ENCODE measurements at places on chromosomes 4 and X.

DNA sequence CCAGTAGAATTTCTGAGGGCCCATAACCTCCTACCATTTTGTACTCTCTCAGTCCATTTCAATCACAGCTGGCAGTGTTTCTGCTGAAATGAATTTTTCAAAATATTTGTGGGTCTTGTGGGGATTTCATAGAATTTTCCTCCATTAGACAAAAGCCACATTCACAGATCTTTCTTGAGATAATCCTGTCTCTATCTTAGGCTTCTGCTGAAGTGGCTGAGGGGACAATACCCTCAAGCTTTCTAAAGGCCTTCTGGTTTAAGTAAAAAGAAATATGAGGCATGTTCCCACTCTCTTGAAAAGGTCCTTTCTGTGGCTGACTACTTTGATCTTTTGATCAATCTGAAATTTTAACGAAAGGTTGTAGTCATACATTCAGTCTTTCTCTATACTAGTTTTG is 1930.0 kb upstream of the AGA start:
- no peak for DNase-seq

DNA sequence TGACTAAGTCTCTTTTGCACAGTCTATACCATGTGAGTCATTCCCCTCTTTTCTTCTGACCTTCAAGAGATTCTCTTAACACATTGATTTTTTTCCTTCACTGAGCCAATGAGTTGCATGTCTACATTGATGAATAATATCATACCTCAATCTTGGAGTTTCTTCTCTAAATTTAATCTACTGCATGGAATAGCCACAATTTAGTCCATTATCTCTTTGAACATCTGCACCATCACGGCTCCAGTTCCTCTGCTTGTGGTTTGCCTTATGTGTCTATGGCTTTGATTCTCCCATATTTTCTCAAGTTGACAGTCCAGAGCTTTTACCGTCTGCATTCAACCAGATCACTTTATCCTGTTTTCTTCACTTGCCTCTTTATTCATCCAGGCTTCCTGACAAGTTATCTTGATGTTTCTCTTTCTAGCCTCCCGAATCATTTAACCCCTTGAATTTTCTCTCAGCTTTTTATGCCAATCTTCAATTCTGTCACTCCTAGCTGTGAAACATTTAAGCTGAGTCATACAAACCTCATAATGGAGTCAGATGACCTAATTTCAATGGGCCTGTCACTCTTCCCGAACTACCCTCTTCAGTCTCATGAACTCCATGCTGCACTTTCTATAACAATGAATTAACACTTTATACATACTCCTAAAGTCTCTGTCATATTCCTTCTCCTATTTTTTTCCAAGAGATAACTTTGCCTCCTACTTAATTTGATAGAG is 222.3 kb downstream of the CPE start:
- DNase-seq: no peak

DNA sequence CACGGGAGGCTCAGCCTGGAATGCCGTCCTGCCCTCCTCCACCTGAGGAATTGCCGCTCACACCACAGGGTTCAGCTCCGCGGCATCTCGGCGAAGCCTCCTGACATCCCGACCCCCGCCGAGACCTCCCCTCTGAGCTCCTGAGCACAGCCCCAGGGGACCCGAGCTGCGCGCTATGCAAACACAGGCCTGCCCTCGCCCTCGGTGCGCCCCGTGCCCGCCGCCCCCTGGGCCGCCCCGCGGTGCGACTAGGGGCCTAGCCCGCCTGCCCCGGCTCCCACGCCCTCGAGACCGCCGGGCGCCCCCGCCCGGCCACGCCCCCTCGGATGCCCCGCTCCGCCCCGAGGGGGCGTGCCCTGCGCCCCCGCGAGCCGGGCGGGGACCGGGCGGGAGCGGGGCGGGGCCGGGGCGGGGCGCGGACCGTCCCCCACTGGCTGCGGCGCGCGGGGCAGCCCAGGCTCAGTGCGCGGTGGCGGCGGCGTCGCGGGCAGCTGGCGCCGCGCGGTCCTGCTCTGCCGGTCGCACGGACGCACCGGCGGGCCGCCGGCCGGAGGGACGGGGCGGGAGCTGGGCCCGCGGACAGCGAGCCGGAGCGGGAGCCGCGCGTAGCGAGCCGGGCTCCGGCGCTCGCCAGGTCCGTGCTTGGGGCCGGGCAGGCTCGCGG is at the start of gene FGFR3:
TSS of gene FGFR3 (plus strand) at position 462 of the 664 bp plus-strand sequence. CDS start 642 bp downstream, outside the sequence.
- DNase-seq: peak; percentile 19

DNA sequence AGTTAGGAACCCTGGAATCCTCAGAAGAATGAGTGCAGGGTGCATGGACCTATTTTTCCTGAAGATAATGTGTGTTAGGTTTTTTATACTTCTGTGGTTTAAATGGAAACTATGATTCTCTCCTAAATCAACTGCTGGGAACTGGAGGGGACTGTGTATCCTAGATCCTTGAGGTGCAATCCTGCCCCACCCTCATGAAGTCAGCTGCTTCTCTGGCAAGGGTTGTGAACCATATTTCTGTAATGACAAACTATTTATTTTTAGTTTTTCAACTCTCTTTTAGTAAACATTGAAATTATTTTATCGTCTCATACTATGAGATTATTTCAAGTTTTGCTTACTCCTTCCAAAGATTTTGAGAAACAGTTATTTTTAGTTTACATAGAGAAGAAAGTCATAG is 25.8 kb upstream of the VEGFC start:
- no peak for DNase-seq

DNA sequence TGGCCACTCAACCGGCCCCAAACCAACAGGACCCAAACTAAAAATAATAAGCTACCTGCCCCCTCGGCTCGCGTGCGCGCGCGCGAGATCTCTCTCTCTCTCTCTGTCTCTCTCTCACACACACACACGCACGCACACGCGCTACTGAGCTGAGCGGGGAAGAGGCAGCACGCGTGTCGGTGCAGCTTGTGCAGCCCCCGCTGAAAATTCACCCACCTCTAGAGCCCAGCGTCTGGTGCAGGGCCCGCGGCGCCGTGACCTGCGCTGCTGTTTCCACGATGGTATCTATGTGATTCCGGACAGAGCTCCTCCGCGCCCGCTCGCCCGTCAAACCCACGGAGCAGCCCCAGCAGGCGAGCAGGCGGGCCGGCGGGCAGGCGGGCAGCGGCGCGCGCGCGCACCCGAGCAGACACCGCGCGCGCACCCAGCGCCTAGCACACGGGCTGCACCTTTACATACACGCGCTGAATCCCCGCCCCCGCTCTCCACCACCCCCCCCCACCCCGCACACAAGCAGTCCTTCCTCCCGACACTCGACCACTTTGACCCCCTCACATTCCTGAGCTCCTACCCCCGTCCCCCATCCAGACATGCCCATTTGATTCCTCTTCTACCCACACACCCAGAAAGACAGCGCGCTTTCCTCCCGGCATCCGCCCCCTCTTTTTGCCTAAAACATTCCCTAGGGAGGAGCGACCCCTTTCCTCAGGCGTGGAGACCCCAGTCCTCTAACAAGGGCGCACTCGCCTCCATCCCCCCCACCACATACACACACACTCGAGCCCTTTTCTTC is 1.0 kb downstream of the SLITRK4 start:
- no peak for DNase-seq

- DNase-seq: no peak
Observed at GRCh38 chr4:139146926-139147629, 29.9 kb downstream of the ELF2 start.

DNA sequence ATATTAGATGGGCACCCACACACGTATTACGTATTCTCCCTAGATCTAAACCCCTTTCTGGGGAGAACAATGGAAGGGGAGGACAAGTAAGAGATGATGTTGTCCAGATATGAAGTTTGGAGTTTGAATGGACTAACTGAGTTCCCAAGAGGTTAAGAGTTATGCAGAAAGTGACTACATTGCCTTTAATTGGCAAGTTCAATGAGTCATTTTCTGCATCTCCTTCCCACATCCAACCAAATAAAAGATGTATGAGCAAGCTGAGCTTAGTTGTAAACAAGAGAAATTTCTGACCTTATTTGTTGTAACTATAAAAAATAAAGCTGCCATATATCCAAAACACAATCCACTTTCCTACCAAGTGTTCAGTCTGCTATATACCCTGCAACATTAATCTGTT is 50.5 kb downstream of the TIGD2 start:
- no peak for DNase-seq

- no peak for DNase-seq
Observed at GRCh38 chr4:105014234-105014633, 132.4 kb upstream of the TET2 start.
